ENCODE measurements at places on chromosomes 2 and 18.

DNA sequence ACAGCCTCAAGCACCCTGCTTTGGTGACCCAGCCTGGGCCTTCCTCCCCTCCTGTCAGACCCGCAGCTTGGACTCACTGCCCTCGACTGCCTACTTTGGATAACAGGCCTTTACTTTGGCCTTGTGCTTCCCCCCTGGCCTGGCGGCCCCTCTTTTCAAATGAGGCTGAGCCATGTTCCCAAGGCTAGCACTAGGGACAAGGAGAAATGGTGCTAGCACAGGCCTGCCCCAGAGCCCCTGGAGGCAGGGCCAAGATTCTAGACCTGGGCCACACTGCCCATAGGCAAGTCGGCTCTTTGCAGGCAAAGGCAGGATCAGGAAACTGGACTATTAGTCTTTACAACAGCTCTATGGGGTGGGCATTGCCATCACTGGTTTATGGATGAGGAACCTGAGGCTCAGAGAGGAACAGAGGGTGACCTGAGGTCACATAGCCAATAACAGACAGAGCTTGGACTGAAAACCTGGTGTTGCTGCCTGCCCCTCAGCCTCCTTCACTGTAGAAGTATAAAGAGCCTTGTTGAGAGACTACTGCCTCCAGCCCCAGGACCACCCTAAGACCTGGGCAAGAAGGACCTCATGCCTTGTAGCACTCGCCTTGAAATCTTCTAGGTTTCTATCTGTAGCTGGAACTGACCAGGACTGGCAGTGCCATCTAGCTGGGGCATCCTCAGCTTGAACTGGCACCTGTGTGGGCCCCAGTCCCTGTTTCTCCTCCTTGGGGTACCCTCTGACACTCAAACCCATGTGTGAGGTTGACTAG, 266.3 kb downstream of the DYSF start:
- no peak for DNase-seq

GRCh38 chr2:110904779-110905148, 172.4 kb downstream of the ACOXL start:
- no peak for DNase-seq

DNA sequence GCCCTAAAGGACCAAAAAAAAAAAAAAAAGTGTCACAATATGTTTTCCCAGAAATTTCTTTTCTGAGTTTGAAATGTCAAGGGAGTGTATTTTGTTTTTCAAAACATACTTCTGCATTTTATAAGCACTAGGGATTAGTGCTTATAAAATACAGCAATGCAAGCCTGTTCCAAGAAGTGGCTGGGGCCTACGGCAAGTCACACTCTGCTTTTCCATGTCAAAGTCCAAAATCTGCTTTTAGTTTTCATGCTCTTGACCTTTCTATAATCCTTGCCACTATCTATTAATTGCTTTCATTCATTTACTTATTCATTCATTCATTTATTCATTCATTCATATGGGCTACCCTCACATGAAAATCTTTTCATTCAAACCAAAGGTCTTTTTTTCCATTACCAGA, 100.1 kb upstream of the UXS1 start:
- no peak for DNase-seq

GRCh38 chr2:43675646-43676321, 445 bp downstream of the C1GALT1C1L start:
- DNase-seq, result no peak

- DNase-seq, result no peak
Measured at GRCh38 chr2:172929644-172930043, 146.0 kb upstream of the MAP3K20 start.

GRCh38 chr2:202127687-202128331, 54.8 kb downstream of the KIAA2012 start:
- no peak for DNase-seq

DNA sequence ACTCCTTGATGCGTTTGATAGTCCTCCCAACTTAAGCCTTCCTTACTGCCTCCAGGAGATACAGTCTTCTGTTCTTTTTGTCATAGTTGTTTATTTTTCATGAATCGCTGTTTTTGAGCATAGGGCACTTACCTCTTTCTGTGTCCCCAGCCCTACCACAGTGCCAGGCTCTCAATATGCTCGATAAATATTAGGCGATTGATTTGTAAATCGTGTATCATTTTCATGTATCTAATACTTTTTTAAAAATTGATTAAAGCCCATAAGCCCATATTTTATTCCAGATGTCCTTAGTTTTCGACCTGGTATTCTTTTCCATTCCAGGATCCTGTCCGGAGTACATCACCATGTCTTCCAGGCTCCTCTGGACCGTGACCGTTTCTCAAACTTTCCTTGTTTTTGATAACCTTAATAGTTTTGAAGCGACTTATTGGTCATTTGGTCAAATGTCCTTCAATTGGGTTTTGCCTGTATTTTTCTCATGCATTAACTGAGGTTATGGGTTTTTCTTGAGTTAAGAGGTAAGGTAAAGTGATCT, 444 bp upstream of the MMADHC start:
- DNase-seq, result no peak

- no peak for DNase-seq
Measured at GRCh38 chr2:2014251-2014771, 270.0 kb upstream of the PXDN start.

- no peak for DNase-seq
Measured at GRCh38 chr2:137925599-137925998, 38.7 kb upstream of the HNMT start.

DNA sequence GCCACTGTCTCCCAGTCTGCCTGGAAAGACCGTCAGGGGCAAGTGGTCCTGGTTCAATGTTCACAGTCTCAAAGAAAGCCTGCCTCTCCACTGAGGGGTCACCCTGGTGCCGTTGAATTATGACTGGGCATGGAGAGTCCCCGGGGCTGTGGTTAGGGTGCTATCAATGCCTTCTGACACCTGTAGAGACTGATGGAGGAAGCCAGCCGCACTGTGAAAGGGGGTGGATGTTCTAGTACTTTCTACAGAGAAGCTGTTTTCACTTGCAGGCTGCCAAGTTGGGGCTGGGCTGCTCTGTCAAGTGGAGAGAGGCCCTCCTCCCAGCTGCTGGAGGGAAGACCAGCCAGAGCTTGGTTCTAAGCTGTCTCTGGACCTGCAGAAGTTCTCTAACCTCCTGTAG, 80.5 kb downstream of the BCL2L11 start:
- no peak for DNase-seq

DNA sequence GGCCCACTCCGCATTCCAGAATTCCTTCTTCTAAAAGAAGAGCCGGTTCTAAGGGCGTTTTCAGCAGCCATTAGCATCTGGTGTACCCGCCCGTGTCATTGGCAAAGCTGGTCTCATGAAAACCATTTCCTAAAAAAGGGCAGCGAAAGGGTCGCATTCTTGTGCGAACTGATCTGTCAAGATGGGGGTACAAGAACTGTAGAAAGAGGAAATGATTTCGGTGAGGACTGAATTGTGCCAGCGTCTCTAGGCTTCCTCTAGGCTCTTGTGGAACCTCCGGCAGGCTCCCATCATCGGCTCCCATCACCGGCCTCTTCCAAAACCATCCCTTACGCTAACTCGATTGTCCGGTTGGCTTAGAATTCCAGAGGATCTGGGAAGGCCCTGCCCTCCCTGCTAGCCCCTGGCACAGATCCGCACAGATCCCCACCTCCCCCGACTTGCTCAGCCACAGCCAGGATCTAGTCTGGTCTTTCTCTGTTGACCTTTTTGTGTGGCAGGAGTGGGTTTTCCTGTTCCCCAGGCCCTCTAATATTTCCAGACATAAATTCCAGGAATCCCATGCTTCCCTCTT, 1.3 kb downstream of the RAB31 start:
- DNase-seq, result no peak

- no peak for DNase-seq
Measured at GRCh38 chr2:102385522-102385921, 29.9 kb downstream of the IL18R1 start.

DNA sequence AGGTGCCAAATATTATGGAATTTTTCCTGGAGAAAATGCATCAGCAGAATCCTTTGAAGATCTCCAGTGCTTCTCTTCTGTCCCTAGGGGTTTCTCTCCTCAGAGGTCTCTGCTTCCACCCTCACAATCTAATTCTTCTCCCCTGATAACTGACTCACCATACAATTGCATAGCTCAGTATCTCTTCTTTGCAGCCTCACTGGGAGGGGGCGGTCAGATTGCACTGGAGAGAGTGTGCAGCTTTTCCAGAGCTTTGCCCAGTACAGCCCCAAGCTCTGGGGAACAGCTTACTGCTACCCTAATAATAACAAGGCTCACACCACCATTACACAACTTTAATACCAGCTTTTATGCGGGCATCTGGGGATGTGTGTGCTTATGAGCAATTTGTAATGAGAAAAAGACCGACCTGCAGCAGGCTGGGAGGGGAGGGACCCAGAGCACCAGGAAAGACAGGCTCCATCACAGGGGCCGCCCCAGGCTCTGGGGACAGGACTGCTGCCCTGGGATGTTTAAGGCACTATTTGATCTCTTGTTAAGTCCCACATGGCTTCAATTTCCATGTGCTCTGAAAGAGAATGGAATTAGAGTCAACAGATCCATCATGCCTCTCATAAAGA, 276.6 kb upstream of the SIX2 start:
- no peak for DNase-seq

DNA sequence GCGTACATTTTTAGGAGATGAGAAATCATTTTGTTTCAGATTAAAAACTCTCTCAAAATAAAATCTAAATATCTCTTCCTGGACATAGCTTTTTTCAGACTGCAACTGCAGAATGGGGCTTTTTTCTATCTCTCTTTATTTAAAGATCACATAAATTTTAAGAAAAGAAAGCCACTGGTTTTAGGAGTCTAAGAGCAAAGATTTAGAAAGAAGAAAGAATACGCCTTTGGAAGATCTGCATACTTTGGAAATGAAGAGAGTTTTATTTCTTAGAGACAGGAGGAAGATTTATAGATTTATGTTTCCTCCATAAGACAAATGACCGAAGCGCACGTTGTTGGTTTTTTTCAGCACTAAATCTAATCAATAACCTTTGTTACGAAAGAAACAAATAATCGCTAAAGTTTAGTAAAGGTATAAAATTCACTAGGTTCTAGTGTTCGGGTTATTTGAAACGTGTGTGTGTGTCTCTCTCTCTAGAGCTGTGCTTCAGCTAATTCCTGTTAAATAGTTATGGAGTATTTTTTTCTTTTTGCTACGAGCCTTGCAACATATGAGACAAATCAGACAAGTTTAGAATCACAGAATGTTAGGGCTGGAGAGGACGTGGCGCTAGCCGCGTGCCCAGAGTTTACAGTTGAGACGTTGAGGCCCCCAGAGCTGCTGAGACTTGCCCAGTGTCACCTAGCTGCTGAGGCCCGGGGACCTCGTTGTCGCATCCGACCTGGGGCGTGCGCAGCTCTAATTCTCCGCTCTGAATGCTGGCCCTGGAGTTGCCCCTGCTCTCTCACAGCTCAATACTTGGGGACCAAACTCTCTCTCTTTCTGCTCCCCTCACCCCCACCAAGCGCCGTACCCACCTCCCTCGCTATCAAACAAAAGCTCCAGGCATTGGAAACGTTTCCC, 69.9 kb downstream of the CTAGE1 start:
- DNase-seq, result no peak

- no peak for DNase-seq
Measured at GRCh38 chr2:199160677-199161465, 296.9 kb downstream of the SATB2 start.

- no peak for DNase-seq
Measured at GRCh38 chr2:63189026-63189425, 138.4 kb downstream of the OTX1 start.

GRCh38 chr2:6008186-6008585, 316.0 kb downstream of the SOX11 start:
- DNase-seq, result no peak

All from stimulated activated CD4-positive, alpha-beta T cell treated with anti-CD3 and anti-CD28 coated beads, Interleukin-4, amount 100 ng/mL, for 48 hours (primary cell).